ENCODE measurements at places on chromosomes 7 and 10.

DNA sequence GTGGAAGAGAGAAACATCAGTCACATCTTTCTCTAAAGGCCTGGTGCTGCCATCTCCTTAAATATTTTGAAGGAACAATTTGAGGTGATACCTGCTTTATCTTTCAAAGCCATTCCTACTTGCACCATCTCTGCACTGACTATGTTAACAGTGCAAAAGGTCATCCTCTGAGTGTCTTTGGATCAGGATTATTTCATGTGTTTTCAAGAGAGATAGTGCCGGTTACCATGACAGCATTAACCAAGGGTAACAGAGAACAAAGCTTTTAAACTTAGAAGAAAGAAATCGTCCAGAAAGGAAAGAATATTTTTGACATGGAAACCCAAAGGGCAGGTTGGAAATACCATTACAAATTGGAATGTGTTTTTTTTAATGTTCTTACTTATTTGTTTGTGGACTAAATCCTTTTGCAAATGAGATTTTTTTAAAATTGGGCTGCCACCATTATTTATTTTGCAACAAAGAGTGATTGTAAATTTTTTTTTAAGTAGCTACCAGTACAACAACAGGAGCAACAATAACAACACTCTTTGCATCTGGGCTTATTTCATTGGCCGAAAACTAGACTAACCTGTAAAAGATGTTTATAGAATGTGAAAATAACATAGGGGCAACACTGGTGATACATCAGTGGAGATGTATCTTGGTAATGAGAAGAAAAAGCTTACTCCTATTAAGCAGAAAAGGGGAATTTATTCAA, 234.2 kb downstream of the CREB5 start:
- DNase-seq, result no peak

DNA sequence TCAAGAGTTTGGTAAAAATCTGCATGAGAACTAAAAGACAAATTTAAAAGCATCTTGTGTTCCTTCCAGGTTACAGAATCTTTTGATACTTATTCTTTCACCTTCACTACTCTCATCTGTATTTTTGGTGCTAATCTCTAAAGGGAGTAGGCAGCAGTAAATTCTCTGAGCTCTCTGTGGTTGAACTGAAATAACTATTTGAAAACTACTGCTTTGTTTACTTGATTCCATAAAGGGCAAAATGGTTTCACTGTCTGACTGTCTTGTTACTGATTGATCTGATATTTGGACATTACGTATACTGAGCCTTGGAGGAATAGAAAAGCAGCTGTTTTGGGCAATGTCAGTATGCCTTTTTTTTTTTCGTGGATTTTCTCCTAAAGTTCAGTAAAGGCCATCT, 103.3 kb downstream of the CHRM2 start:
- DNase-seq, result no peak

DNA sequence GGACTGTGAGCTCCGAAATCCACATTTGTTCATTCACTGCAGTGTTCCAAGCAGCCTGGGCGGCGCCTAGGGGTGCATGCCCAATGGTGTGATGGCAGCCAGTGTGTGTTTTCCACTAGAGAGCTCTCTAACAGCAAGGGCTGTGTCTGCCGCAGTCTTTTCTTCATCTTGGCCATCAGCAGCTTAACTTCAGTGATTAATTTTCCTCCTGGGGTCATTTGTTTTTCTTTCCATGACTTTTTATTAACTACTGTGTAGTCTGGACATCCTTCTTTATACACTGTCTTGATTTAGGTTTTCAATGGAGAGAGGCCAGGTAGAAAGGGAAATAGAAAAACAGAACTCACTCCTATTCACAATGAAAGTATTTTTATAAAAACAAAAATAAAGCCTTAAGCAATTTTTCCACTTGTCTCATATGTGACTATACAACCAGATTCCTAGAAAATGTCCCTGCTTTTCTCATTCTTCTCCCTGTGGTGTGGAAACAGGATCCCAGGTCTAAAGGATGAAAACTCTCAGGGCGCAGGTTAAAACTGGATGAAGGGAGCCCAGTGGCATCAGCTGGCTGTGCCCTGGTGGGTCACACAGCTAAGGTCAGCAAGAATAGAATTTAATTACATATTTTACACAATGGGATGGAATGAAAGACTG, 176.8 kb downstream of the PKD1L1 start:
- DNase-seq, result no peak

GRCh38 chr10:89454561-89455347, 40.4 kb downstream of the IFIT5 start:
- no peak for DNase-seq

DNA sequence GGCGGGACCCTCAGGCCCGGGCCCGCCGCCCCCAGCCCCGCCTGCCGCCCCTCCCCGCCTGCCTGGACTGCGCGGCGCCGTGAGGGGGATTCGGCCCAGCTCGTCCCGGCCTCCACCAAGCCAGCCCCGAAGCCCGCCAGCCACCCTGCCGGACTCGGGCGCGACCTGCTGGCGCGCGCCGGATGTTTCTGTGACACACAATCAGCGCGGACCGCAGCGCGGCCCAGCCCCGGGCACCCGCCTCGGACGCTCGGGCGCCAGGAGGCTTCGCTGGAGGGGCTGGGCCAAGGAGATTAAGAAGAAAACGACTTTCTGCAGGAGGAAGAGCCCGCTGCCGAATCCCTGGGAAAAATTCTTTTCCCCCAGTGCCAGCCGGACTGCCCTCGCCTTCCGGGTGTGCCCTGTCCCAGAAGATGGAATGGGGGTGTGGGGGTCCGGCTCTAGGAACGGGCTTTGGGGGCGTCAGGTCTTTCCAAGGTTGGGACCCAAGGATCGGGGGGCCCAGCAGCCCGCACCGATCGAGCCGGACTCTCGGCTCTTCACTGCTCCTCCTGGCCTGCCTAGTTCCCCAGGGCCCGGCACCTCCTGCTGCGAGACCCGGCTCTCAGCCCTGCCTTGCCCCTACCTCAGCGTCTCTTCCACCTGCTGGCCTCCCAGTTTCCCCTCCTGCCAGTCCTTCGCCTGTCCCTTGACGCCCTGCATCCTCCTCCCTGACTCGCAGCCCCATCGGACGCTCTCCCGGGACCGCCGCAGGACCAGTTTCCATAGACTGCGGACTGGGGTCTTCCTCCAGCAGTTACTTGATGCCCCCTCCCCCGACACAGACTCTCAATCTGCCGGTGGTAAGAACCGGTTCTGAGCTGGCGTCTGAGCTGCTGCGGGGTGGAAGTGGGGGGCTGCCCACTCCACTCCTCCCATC, 82.7 kb downstream of the PAX2 start:
- DNase-seq, result no peak

GRCh38 chr7:69182596-69183467, 415.4 kb upstream of the AUTS2 start:
- no peak for DNase-seq

DNA sequence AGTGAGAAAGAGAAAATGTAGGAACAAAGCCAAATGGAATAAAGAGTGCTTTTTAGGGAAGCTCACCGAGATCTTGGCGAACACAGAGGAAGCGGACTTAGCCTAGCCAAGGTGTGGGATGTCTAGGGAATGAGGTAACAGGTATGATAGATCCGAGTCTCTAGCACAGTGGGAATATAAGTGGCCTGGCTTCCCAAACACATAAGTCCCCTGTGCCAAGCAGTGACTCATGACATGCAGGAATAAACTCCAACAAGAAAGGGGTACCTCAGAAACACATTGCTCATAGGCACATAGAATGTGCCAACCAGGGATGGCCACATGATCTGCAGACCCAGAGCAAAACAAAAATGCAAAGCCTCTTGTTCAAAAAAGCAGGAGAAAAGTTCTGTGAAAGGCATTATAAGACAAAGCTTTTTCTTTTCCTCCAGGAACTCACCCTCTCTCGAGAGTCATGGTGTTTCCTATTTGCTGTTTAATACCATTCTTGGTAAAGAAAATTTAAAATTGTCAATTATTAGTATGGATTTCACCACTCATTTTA, 542.5 kb downstream of the GATA3 start:
- no peak for DNase-seq

DNA sequence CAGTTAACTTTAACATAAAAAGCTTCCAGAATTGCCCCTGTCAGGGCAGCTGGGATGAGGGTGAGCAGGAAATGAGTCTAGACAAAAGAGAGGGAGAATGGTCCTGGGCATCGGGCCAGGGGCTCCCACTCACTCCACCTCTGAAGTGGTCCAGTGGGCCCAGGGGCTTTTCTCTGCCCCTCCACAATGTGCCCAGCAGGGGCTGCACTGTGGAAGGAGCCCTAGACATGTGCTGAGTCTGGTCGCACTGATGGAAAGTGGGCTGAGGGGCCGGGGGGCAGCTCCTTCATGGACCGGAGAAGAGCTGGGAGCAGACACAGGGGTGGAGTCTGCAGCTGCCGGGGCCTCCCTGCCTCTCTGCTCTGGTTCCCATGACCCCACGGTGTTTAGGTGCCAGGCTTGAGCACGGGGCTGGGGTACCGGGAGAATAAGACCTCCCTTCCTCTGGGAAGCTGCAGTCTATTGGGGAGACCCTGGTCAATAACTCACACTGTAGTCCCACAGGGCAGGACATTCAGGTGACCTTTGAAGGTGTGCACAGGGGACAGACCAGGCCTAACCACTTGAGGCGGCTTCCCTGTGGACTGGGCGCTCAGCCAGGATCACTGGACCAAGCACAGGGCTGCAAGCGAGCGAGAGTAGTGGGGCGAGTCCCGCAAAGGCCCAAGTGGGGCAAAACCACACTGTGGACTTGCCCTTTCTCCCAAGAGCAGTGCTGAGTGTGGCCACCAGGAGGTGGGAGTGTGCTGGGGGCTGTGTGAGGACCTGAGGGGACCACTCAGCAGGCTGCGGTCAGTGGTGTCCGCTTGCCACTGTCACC, 6.1 kb downstream of the ADCY1 start:
- no peak for DNase-seq

GRCh38 chr10:119339109-119339508, 131.7 kb downstream of the GRK5 start:
- no peak for DNase-seq

DNA sequence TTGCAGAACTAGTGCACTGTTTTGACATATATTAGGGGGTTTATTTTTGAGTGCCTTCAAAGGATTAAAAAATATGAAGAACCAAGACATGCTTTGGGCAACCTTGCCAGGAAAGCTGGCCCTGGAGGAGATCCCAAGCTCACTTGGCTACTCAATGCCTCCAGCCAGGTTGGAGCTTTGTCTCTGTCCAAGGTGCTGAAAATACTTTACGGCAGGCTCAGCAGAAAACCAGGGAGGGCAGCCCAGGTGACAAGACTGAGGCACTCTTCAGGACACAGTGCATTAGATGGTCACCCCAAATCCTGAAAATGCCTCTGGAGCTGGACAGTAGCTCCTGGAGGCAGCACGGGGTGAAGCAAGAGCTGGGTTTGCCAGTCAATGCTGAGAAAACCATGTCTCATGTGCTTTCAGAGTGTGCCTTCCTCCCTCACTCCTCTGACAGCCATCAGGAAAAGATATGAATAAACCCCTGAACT, 5.8 kb upstream of the KCNH2 start:
- DNase-seq, result no peak

DNA sequence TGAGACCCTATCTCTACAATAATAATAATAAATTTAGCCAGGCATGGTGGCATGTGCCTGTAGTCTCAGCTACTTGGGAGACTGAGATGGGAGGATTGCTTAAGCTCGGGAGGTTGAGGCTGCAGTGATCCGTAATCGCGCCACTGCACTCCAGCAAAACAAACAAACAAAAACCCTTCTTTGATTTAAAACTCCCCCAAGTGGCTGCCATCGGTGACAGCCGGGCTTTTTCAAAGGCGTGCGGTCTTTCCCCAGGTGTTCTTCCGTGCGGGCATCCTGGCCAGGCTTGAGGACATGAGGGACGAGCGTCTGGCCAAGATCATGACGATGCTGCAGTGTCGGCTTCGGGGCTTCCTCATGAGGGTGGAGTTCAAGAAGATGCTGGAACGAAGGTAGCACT, 1.9 kb upstream of the MYH16 start:
- DNase-seq, result no peak

DNA sequence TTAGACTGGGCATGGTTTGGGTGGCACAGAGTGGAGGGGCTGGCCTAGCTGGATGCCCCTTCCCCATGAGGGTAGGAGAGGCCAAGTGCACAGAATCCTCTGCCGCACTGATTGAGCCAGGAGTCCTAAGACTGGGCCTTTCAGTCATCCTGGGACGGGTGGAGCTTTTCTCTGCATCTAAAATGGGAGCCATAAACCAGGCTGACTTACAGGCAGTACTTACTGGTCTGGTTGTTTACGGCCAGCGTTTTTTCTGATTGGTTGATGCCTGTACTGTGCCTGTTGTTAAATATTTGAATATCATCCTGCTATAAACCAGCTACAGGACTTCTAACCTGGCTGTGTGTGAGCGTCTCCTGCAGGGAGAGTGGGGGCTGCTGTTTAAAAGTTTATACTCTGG, 107.8 kb downstream of the CDH23 start:
- DNase-seq, result no peak

DNA sequence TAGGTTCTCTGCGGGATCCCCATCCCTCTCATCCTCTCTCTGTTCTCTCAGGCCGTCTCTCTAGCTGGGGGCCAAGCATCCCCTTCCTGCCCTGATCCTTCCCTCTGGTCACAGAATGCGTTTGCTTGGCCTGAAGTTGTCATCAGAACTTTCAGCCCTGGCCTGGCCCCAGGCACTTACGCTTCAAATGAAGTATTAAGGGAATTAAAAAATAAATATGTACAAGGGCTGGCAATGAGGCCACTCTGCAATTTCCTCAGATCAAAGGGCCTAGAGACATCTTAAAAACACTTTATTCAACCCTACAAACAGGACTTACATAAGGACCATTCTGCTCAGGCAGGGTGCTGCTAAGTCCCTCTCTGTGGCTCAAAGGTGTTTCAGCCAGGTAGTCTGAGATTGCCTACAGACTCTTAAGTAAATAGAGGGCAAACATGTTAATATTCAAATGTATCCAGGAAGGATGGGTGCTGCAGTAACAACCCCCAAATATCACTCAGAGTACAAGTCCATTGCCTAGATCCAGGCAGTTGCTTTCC, 16.0 kb downstream of the SFTPD start:
- no peak for DNase-seq

DNA sequence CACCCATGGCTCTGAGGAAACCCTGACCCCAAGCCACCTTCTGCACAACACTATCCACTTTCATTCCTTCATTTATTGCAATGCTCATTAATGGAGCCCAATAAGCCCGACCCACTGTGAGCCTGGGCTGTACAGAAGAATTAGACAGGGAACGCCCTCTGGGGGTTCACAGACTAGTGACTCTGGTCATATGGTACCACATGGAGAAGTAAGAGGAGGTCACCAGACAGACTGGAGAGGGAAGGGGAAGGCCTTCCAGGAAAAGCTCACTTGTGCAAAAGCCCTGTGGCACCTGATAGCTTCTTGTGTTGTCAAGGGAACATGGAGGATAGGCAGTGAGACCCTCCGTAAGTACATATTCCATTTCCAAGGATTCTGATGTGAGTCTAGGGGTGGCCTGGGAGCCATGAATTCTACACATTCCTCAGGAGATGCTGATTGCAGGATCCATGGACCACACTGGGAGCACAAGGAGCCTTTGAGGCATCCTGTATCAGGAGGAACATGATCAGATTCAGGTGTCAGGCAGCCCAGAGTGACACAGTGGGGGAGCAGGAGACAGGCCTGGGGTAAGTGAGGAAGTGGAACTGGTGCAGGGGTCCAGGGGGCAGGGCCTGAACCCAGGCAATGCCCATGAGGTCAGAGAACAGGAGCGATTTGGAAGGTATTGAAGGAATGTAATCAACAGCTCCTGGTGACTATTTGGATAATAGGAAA, 19.9 kb downstream of the TMEM72 start:
- DNase-seq, result no peak

- DNase-seq, result no peak
These were observed 103.1 kb upstream of the RPA3 start for GRCh38 chr7:7821517-7821916.

- DNase-seq, result no peak
These were observed 999 bp downstream of the ITIH5 start for GRCh38 chr10:7665767-7666166.

GRCh38 chr7:77419102-77419501, 3.0 kb upstream of the GSAP start:
- no peak for DNase-seq

Data from Panc1 (cell line).